ENCODE measurements at places on chromosomes 6 and 20.

DNA sequence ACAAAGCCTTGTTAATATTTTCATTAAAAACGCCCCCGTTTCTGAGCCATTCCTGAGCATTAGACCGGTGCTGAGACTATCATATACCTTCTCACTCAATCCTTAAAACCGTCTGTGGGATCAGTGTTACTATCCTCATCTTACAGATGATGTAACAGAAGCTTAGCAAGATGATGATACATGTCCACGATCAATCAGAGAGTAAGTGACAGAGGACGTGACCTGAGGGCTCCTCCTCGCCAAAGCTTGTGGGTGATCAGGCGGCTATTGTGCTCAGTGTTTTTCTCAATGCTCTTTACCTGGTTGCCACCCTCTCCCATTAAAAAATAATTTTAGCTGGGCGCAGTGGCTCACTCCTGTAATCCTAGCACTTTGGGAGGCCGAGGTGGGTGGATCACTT is 113.1 kb downstream of the MTHFD1L start:
- no peak for DNase-seq

- DNase-seq, result no peak
Measured at GRCh38 chr6:151475653-151476523, 17.9 kb upstream of the CCDC170 start.

- no peak for DNase-seq
Measured at GRCh38 chr6:153172815-153173214, 41.7 kb upstream of the RGS17 start.

GRCh38 chr20:17959257-17959627 is 9.4 kb downstream of the SNX5 start:
- DNase-seq, result no peak

- no peak for DNase-seq
Measured at GRCh38 chr20:13325033-13325432, 104.0 kb downstream of the ISM1 start.

DNA sequence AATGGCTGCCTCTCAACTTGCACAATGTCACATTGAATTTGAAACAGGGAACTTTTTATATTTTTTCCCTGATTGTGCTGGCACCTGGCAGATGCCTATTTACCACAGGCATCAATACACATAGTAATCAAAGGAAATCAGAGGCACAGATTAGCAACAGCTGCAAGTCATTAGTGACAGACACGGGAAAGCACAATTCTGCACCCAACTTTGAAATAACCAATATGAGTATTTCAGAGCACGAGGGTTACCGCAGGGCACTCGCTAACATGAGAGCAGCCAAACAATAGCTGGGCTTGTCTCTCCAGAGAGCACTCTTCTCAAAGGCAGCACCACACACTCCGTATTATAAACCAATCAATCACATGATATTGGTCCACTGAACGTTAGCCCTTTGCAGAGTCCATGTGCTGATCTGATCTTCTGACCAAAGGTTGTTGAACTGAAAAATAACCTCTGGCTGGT is 149.5 kb downstream of the RNF144B start:
- DNase-seq, result no peak

- no peak for DNase-seq
Measured at GRCh38 chr6:111824608-111825337, 48.5 kb downstream of the FYN start.

DNA sequence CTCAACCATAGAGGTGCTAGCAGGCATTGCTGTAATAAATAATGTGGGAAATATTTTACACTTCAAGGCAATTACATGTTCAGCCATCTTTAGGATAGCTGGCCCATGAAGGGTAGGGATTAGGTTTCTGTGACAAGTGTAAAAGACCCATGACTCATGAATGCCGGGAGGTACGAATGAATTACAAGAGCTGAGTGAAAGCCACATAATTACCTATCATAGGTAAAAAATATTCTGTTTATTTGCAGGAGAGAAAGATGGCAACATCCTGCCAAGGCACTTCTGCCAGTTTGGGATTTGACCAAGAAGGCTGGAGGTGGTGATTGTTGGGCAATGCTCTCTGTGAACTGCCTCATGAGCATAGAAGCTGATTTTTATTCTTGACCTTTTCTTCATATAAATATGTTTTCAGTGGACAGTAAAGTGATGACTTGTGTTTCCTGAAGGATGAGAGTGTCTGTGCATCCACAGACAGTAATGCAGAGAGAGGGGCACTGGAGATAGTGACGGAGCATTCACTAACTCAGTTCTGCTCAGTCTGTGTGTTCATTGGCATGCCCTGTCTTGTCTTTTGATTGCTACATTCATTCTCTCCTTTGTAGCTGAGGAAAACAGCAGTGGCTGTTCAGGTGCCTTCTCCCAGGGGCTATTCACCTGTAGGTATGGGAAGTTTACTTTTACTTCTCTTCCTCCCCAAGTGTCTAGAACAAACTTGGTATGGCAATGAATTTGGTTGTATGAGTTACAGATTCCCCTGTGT is 481.1 kb downstream of the TFAP2B start:
- no peak for DNase-seq

GRCh38 chr6:15437090-15437635 is 191.3 kb downstream of the JARID2 start:
- DNase-seq, result no peak

- no peak for DNase-seq
Measured at GRCh38 chr6:34115403-34115795, 30.5 kb downstream of the GRM4 start.

GRCh38 chr6:77021778-77022177 is 441.5 kb downstream of the HTR1B start:
- no peak for DNase-seq

DNA sequence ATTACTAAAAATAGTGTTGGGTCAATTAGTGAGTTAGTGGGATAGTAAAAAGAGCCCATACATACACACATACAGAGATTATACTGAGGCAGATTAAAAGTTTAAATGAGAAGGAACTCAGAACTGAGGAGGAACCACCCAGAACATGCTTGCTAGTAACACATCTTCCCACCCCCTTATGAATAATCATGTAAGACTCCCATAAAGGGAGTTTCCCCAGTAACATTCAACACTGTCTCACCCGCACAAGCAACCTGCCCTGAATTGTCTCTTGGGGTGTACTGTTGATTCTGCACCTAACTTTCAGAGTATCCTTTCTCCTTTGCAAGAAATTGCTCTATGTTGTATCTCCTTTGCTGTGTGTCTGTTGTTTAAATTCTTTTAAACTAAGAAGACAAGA is 11.1 kb upstream of the HLA-DQB2 start:
- no peak for DNase-seq

GRCh38 chr6:17115251-17116116 is 13.6 kb downstream of the STMND1 start:
- DNase-seq, result peak; percentile 71

DNA sequence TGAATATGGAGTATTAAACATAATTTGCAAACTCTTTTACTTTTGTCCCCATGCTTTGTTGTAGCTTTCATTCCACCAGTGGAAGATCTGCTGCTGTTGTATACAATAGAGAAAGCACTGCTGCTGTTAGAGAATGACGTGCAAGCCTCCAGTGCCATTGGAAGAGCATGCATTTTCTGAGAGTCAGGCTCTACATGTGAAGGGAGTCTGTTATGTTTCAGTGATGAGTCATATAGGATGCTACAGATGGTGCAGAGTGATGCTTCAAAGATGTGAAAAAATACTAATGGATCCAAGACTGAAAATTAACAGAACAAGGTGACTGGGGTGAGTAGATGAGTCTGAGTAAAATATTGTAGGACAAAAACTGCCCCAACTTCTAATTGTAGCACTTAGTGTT is 22.4 kb upstream of the BACH2 start:
- DNase-seq, result no peak
